ENCODE measurements at places on chromosomes 12 and 14.
A peak's percentile ranks its signal among the peaks of the same experiment; 100 is the strongest.

DNA sequence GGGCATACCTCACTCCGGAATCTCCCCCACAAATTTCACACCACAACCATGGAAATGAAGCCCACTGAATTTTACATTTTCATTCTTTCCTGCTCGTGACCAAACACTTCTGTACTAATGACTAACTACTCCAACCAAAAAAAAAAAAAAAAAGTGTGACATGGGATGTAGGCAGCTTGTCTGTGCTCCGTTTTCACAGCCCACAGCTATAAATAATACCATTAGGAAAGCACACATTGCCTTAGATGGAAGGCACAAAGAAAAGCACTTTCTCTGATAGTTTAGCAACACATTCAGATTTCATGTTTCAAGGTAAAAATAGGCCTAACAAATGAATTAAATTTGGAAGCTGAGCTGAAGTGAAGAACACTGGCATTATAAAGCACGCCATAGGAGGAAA, 42.5 kb downstream of the DUSP6 start:
- DNase-seq = no peak

GRCh38 chr14:103073876-103074728, 9.9 kb upstream of the LBHD2 start:
- no peak for DNase-seq

DNA sequence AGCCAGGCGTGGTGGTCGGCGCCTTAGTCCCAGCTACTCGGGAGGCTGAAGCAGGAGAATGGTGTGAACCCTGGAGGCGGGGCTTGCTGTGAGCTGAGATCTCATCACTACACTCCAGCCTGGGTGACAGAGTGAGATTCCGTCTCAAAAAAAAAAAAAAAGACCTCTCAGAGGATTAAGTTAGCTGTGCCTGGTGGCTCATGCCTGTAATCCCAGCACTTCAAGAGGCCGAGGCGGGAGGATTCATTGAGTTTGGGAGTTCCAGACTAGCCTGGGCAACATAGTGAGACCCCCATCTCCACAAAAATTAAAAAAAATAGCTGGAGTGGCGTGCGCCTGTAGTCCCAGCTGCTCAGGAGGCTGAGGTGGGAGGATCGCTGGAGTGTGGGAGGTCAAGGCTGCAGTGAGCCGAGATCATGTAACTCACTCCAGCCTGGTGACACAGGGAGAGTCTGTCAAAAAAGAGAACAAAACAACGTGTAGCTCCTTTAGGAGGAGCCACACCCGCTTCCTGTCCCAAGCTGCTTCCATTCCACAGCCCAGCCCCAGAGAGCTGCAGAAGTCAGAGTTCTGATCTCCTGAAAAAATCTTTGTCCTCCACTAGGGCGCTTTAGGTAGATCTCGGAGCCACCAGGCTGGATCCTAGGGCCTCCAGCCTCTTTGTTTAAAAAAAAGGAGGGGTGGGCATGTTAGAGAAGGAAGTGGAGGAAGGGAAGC, 11.5 kb upstream of the ULK1 start:
- no peak for DNase-seq

DNA sequence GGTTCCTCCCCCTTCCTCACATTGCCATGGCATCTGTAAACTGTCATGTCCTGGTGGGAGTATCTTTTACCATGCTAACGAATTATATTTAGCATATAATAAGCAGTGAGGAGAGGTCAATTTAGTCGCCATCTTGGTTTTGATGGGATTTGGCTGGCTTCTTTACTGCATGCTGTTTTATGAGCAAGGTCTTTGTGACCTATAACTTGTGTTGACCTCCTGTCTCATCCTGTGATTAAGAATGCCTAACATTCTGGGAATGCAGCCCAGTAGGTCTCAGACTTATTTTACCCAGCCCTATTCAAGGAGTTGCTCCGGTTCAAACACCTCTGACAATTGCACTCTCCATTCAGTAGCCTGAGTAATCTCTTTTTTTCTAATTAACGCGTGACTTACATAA, 2.1 kb upstream of the EIF4B start:
- no peak for DNase-seq

GRCh38 chr12:94957006-94957405, 46.5 kb downstream of the NDUFA12 start:
- no peak for DNase-seq

- no peak for DNase-seq
Measured at GRCh38 chr12:32369202-32369601, 30.2 kb upstream of the FGD4 start.

DNA sequence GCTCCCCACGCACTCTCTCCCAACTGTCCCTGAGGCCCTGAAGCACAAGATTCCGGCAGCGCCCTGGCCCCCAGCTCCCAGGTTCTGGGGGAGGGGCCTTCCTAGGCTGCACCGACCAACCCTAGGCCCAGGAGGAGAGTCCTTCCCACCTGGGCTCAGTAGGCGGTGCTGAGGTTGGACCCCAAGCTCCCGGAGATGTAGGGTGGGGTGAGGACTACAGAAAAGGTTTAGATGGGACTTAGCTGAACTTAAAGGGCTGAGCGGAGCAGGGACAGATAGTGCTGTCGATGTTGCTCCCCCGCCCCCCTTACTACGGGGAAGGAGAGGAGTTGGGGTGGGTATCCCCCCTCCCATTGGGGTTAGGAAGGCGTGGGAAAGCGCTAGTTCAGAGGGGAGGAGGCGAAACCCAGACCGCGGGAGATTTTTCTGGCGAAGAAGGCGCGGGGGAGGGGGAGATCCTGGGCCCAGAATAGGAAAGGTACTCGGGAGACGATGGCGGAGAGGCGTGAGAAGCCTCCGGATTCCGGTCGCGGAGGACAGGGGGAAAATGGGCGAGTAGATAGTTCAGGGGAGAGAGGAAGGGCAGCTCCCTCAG, 4.2 kb upstream of the BAZ2A start:
- peak; percentile 65 for DNase-seq

- DNase-seq = no peak
Measured at GRCh38 chr12:77485961-77486854, 344.5 kb upstream of the NAV3 start.

GRCh38 chr12:93407054-93407962, 29.6 kb downstream of the NUDT4 start:
- DNase-seq = no peak

- DNase-seq = no peak
Measured at GRCh38 chr14:68695326-68695768, 97.5 kb downstream of the ZFP36L1 start.

- no peak for DNase-seq
Measured at GRCh38 chr12:9786726-9787717, 26.3 kb upstream of the CD69 start.

DNA sequence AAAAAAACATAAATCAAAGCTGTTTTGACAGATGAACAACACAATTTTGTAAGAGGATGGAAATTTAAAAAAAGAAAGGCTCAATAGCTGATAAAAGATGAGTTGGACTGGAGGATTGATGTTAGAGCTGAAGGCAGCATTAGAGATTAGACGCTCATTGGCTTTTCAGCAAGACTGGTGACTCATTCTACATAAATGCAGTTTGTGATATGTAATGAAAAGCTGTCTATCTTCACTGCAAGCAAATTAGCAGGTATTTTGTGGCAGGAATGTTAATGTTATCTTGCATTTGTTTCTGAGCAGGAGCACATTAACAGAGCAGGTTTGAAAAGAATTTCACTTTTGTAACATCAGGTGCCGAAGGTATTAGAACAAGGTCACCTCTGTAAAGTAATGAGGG, 442.7 kb upstream of the NOVA1 start:
- no peak for DNase-seq

- no peak for DNase-seq
Measured at GRCh38 chr14:101563654-101564443, 2.6 kb downstream of the DIO3 start.

GRCh38 chr12:121184425-121184824, 25.5 kb upstream of the P2RX4 start:
- DNase-seq = no peak

GRCh38 chr12:99906786-99907579, 77.8 kb downstream of the ANKS1B start:
- no peak for DNase-seq

GRCh38 chr14:95431199-95432143, 85.0 kb downstream of the SYNE3 start:
- no peak for DNase-seq

GRCh38 chr12:127623362-127623761, 643.6 kb upstream of the TMEM132C start:
- no peak for DNase-seq

DNA sequence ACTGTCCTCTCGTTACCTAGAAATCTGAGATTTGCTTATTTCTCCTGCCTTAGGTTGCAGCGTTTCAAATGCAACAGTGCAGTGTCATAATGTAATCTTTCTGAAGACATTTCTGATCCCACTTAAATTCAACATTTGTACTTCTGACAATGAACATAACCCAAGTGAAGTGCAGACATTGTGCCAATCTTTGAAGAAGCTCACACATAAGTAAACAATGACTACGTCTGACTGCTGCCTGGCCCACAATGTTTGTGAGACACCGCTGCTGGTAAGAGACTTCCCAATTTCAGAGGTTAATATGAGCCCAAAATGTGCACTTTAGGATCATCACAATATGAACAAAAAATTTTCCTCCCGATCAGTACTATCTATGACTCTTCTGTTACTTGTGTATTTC, 84.6 kb upstream of the BCL2L14 start:
- DNase-seq = no peak

DNA sequence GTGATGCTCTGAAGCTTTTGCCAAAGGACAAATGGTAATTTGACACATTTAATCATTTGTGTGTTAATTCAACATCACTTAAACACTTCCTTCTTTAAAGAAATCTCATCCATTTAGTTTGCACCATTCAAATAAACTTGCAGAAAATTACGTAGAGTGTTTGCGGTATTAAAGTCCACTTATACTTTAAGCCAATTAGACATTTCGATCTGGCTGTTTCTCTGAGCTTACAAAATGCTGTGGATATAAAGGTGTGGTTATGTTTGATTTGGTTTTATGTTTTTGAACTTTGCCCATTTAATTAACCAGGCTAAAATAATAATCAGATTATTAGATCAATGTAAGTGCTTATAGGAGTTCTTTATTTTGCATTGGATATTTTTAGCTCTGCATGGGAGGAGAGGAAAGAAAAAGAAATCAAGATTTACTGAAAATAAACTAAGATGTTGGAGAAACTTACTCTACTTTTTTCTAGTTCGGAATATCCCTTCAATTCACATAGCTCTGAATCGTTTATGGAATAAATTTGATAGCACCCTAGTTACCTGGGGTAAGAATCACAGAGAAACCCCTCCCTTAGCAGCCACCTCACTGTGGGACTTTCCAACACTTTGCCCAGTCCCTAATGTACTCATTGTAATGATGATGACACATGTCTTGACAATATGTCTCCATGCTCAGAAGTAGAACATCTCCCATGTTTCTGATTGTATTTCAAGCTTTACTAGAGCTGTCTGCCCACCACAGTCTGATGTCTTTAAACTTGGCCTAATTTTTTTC, 268.0 kb downstream of the BTG1 start:
- DNase-seq = no peak

DNA sequence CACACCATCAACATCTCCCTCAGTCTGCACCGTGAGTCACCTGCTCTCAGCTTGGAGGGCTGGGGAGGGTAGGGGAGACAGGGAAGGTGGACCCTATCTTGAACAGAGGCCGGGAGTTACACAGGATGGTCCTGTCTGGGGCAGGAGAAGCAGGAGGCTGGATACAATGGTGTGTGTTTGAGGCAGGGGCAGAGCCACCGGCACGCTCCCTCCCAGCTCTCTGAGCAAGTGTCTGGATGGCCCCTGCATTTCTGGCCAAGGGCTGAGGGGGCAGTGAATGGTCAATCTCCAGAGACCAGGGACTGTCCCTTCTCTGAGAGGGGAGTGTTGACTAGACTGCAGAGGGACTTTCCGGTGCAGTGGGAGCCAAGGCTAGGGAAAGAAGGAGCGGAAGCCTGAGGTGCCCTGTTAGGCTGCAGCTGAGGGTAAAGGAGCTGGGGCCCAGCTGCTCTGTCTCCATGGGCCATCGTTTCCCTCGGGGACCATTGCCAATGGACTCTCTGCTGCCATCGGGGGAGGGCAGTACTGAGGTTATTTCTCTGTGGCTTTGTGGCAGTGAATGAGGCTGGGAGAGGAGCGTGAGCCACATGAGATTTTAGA, 1.9 kb downstream of the LRP1-AS start:
- no peak for DNase-seq

- DNase-seq = no peak
Measured at GRCh38 chr14:21233457-21234076, 35.7 kb downstream of the HNRNPC start.

DNA sequence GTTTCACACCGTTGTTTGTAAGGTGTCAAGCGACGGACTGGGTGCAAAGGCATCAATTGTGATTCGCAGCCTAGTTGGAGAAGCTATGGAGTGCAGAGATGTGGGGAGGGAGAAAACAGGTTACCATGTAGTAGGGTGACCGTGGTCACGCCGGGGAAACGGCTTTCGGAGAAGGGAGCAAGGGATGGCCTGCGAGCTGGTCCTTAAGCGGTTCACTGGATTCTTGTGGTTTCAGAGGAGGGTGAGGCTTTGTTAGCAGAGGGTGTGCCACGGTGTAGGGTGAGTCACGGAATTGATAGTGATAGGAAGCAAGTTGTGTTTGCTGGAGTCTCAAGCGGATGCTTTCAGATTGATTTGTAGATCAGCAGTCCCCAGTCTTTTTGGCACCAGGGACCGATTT, 2.3 kb downstream of the PIWIL1 start:
- no peak for DNase-seq
